KBM-7 (cell line): ENCODE measurements at places on chromosomes 3 and 15.

GRCh38 chr15:36334059-36334458, 245.4 kb upstream of the CDIN1 start:
- no peak for DNase-seq

DNA sequence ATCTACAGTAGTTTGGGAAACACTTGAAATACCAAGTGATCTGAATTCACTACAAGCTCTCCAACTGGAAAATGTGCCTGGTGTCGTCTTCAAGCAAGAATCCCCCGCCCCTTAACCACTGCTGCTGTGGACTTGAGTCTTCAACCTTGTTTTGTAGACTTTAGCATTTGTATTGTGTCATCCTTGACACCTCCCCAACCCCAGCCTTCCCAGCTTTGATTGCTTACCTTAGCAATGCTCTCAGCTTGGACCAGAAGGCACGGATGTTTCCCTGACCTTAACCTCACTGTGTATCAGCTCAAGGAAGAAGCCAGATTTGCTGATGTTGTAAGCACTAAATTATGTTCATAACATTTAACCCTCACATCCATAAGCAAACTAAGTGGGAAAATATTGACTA, 146.4 kb downstream of the IGF1R start:
- no peak for DNase-seq

DNA sequence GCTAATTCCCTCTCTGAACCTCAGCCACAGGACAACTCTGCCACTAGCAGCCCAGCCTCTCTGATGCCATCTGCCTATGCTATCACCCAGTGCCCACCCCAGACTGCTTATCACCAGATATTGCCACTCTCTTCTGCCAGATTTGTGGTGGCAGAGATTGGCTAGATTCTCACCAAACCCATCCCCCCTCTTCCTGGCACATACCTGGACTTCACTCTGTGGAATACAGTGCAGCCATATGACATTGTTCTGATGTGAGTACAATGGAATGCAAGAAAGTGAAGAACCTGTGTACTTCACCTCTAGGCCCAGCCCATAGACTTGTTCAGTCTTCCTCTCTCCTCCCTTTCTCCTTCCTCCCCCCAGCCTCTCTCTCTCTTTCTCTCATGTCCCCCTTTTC, 46.9 kb upstream of the NTRK3 start:
- no peak for DNase-seq

DNA sequence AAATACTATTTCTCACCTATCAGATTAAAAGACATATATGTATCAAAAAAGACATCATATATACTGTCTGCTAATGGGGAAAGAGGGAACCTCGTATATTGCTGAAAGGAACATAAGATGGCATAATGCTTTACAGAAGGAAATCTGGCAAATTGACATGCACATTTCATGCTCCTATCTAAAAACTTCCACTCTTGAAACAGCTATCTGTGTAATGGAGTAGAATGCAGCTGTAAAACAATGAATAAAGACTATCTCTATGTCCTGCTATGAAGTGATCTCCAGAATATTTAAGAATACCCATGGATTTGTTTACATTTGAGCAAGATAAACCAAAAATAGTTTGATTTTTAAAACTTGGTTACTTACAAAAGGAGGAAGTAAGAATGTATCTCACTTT, 107.4 kb downstream of the TBL1XR1 start:
- no peak for DNase-seq

DNA sequence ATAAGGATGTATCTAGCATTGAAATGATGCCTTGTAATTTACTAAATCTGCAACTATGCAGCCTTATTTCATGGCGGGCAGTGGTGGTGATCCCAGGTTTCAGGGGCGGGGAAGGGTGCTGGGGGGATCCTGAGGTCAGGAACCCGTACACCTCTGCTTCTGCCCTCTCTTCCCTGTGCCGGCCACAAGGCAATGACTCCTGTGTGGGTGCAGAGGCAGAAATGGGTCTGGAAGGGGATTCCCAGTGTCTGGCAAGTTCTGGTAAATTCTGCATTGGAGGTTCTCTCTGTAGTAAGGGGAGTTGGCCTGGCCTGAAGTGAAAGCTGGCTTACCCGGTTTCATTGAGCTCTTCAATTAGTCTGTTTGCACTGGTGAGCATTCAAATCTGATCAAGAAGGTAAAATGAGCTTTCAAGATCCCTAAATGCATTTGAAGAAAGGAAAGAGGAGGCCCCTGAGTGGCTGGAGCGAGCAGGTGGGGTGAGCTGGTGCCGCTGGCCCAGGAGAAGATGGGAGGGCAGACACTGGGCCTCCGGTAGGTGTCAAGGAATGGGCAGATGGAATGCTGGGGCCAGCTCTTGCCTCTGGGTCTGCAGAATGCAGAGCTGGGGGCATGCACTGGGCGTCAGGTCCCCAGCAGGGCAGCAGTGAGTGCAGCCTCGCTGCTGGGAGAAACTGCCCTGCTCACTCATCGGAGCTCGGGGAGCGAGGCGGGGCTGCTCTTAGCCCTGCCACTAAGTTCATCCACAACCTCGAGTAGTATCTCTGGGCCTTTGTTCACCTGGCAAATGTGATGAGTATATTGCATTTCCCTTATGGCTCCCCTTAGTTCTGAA, 13.7 kb downstream of the NRROS start:
- no peak for DNase-seq

DNA sequence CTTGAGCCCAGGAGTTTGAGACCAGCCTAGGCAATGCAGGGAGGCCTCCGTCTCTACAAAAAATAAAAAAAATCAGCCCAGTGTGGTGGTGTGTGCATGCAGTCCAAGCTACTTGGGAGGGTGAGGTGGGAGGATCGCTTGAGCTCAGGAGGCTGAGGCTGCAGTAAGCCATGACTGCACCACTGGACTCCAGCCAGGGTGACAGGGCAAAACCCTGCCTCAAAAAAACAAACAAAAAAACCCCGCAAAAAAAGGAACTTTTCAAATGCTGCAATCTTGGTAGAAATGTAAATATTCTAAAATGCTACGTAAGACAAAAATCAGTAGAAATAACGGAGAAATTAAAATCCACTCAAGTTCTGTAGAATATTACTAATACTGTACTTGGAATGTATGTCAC, 108.1 kb upstream of the MELTF start:
- peak; percentile 31 for DNase-seq

- no peak for DNase-seq
Measured at GRCh38 chr15:90463381-90463780, 66.3 kb upstream of the CRTC3 start.

- no peak for DNase-seq
Measured at GRCh38 chr3:11799791-11800190, 46.9 kb downstream of the TAMM41 start.

DNA sequence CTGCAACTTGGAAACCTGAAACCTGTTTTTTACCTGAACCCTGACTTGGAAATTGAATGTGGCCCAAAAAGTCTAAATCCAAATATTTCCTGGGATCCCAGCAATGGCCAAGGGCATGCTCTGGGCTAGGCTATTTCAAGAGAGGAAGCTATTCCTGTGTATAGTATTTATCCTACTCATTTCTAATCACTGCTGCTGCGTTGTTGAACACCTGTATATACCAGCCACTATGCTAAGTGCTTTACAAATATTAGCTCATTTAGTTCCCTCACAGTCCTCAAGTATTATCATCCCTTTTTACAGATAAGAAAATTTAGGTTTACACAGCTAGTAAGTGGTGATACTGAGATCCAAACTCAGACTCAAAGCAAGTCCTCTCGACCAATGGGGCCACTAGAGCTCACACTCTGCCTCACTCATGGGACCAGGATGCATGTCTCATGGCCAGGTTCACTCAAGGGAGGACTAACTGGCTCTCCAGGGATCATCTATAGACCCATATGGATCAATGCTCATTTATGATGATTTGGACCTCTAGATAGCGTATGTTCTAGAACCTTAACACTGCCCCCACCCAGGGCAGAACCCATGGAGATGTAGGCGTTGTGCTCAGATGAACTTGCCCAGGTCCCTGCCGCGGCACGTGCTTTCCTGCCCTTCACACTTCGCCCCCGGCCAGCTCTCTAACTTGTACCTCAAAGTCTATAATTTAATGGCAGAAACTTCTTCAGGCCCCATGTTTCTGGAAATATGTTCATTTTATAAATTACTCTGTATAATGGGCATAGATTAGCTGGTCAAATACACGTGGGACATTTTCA, 2.6 kb upstream of the CCR4 start:
- DNase-seq: no peak
